ENCODE measurements at places on chromosomes 4 and X.

DNA sequence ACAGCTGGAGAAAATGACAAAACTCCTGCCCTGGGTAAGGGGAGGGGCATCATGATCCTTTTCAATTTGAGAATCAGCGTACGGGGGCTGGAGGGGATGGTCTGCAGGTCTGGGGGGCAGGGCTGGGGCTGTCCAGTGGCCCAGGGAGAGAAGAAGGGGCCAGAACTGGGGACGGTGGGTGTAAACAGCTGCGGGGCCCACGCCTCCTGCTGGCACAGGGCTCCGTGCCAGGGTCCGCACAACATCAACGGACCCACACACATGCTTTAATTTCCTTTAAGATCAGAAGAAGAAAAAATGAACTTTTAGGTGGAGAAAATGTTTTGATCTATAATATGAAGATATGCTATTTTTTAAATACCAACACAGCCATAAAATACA, 52.1 kb downstream of the PSAPL1 start:
- no peaks in the 10 kb centered on the region for H3K36me3 ChIP-seq
- no peak for DNase-seq
- H3K4me3 ChIP-seq, result no peak overlapping the region
- H3K27ac ChIP-seq, result no peak overlapping the region
- H3K27me3 ChIP-seq, result peaks cover 8% of the 10 kb centered on the region

- no peaks in the 10 kb centered on the region for H3K4me1 ChIP-seq
- no peaks in the 10 kb centered on the region for H3K27me3 ChIP-seq
- DNase-seq, result no peak
Observed at GRCh38 chr4:15376594-15376993, 51.2 kb upstream of the C1QTNF7 start.

GRCh38 chrX:150775569-150776350, 82.6 kb downstream of the MTMR1 start:
- peaks cover 7% of the 10 kb centered on the region for H3K4me1 ChIP-seq
- no peak overlapping the region for H3K27ac ChIP-seq
- peaks cover 3% of the 10 kb centered on the region for H3K27me3 ChIP-seq

DNA sequence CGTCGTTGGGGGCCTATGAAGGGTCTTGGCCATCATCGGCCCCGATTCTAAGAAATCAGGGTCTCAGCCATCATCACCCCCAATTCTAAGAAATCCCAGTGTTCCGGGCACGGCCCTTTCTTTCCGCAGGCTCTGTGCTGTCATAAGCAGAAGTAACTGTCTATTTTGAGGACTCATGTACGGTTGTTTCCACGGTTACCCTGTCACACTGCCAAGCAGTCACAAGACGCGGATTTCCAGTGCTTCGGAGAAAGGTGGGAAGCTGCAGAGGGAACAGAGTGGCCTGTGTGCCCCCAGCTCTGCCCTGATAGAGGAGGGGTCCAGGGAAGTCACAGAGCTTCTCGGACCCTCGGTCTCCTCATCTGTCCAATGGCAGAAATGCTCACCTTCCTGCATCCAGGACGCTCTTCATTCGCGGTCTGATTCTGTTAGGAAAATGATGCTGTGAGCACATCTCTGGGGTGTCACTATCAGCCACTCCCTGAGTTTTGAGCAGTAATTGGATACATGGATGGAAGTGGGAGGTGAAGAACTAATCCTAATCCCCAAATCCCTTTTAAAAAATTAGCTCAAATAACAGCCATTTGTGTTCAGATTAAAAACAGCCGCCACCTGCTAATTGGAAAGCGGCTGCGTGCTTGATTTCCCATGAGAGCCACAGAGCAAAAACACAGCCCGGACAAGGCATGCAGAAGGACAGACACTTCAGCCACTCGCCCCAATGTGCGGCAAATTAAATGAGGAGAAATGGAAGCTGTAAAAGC, 73.1 kb downstream of the WFS1 start:
- H3K4me3 ChIP-seq, result peak overlapping the region; percentile 61
- peak overlapping the region; percentile 57 for H3K27ac ChIP-seq
- peak; percentile 42 for DNase-seq
- peaks cover 6% of the 10 kb centered on the region for H3K27me3 ChIP-seq
- H3K36me3 ChIP-seq, result no peaks in the 10 kb centered on the region

GRCh38 chrX:2748171-2748814, 3.5 kb upstream of the XG start:
- DNase-seq, result no peak
- H3K36me3 ChIP-seq, result no peaks in the 10 kb centered on the region
- no peak overlapping the region for H3K4me3 ChIP-seq
- H3K27me3 ChIP-seq, result no peaks in the 10 kb centered on the region
- H3K27ac ChIP-seq, result no peak overlapping the region

DNA sequence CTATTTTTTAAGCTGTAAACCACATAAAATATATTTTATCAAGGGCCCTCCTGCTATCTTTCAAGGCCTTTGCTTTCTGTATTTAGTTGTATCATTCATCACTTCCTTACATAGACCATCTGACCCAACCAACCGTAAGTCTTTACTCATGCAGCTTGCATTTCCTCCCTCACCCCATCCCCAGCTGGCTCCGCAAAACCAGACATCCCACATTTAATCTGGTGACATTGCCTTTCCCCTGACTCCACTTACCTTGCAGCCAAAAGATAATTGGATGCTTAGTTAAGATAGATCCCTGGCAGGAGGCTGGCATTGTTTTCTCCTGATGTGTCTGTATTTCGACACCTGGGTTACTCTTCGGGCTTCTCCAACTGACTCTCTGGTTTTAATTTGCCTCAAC, 183.7 kb upstream of the LDB2 start:
- no peaks in the 10 kb centered on the region for H3K4me1 ChIP-seq
- H3K27ac ChIP-seq, result no peak overlapping the region
- H3K4me3 ChIP-seq, result no peak overlapping the region
- no peak for DNase-seq

DNA sequence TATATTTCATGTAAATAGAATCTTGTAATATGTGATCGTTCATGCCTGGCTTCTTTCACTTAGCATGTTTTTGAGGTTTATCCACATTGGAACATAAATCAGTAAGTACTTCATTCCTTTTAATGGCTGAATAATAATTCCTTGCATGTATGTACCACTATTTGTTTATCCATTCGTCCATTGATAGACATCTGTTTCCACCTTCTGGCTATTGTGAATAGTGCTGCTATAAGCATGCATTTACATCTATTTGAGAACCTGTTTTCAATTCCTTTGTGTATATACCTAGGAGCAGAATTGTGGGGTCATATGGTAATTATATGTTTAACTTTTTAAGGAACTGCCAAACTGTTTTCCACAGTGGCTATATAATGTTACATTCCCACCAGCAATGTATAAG, 356.7 kb upstream of the DIPK2B start:
- no peak overlapping the region for H3K27ac ChIP-seq
- H3K36me3 ChIP-seq, result no peaks in the 10 kb centered on the region
- H3K4me1 ChIP-seq, result no peaks in the 10 kb centered on the region

Data from glutamatergic neuron (in vitro differentiated cells).